ENCODE measurements at places on chromosomes 1 and 21.

GRCh38 chr1:8974551-8974950 is 28.9 kb downstream of the CA6 start:
- no peak for DNase-seq

GRCh38 chr1:44714944-44715571 is 15.9 kb downstream of the RNU5D-1 start:
- DNase-seq, result no peak

DNA sequence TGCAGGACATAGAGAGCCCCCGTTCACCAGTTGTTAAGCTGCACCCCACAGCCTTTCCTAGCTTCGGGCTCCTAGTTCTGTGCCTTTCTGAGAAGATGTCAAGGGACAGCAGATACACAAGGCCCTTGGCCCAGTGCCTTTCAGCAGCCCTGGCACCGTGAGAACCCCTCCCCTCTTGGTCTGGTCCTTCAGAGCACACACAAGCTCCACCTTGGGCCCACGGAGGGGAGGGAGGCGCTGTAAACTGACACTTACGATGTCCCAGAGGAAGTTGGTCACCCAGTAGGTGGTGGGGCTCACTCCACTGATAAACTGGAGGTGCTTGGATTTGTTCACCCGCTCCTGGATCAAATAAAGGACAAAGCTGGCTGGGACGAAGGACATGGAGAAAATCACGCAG is 101.6 kb downstream of the ABCA4 start:
- DNase-seq, result no peak

- DNase-seq, result no peak
Measured at GRCh38 chr21:43733060-43733459, 14.1 kb downstream of the PDXK start.

DNA sequence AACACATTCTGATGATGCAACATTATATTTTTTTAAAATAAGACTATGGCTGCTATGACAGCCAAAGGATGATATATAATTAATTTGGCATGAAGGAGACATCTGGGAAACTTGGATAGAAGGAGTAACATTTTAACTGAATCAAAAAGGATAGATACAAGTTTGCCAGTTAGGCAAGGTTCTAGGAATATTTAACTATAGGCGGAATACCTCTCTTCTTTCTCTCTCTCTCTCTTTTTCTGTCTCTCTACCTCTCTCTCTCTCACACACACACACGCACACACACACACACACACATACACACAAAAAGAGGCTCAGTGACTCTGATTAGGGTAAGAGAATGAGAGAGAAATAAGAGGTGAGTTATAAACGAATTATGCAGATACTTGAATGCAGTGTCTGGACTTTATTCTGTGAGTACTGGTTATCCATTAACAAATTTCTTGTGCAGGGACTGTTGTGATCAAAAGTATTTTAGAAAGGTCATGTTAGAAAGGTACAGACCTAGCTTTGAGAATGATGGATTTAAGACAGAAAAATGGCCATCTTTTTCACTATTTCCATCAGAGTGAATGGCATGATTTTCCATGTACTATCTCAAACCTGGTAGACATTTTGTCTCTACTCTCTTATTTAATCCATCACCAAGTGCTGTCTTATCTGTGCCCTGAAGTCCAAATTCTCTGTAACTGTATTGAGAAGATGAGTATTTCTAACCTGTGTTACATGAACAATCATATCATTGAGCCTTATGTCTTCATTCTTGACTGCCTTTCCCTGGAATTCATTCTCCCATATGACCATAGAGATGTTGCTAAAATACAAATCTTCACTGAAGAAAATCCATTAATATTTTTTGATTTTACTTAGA is 1106.9 kb upstream of the ADGRL4 start:
- no peak for DNase-seq

DNA sequence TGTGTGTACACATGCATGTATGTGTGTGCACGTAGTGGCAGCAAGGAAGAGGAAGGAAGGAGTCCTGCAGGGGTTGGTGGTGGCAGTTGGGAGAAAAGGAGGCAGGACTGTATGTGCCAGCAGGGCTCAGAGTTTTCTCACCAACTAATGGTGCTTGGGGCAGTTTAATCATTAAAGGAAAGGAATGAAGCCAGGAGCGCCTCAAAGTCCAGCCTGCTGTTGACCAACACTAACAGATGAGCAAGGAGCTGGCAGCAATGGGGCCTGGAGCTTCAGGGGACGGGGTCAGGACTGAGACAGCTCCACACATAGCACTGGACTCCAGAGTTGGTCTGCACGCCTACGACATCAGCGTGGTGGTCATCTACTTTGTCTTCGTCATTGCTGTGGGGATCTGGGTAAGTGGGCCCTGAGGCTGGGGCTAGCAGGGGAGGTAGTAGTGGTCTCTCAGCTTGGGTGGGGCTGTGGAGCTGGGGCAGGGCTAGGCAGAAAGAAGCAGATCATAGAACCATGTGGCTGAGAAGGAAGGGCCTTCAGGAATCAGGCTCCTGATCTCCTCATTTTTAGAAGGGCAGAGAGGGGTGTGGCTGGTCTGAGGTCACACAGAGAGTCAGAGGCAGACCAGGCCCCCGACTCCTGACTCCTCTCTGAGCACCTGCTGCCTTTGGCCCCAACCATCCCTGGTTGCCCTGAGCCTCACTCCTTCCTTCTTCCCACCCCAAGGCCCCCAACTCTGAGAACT is at the start of gene SLC5A9:
Gene SLC5A9 (plus strand): TSS at position 216 of the 742 bp plus-strand sequence. CDS start 21 bp downstream, at position 237.
- DNase-seq, result no peak

DNA sequence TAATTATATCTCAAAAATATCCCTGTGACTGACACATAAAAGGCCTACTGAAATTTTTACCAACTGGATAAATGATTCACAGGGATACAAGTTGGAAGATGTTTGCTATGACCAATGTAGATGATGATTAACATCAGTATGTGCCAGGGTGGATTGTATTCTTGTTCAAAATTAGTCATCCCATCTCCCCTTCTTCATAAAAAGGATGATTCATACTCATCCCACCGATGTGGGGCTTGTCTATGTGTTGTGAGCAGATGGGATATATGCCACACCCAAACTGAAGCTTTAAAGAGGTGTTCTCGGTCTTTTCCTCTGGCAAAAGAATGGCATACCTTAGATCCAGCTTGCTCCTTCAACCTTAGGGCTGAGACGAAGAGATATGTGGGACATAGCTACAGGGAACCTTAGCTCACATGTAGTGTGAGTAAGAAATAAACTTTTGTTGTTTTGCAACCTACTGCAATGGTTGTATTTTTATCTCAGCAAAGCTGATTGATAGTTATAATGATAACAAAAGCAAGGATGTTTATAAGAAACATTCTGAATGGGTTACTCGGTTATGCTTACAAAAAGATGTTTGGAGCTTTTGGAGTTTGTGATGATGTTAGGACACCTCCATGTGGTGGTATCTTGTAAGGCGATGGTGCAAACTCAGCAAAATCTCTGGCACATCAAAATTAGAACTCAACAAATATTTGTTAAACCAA is 29.4 kb downstream of the SPATA17 start:
- no peak for DNase-seq
